Stimulated activated CD4-positive, alpha-beta T cell treated with anti-CD3 and anti-CD28 coated beads, Interleukin-1b, Interleukin-23, amount 100 ng/mL, for 48 hours (primary cell): ENCODE measurements at places on chromosomes 16 and 17.

- no peak for DNase-seq
Observed at GRCh38 chr17:55900188-55900587, 149.3 kb downstream of the PCTP start.

GRCh38 chr16:72927199-72928089 is 120.5 kb downstream of the ZFHX3 start:
- DNase-seq: no peak

GRCh38 chr16:8996891-8997290 is 33.2 kb upstream of the USP7 start:
- no peak for DNase-seq

DNA sequence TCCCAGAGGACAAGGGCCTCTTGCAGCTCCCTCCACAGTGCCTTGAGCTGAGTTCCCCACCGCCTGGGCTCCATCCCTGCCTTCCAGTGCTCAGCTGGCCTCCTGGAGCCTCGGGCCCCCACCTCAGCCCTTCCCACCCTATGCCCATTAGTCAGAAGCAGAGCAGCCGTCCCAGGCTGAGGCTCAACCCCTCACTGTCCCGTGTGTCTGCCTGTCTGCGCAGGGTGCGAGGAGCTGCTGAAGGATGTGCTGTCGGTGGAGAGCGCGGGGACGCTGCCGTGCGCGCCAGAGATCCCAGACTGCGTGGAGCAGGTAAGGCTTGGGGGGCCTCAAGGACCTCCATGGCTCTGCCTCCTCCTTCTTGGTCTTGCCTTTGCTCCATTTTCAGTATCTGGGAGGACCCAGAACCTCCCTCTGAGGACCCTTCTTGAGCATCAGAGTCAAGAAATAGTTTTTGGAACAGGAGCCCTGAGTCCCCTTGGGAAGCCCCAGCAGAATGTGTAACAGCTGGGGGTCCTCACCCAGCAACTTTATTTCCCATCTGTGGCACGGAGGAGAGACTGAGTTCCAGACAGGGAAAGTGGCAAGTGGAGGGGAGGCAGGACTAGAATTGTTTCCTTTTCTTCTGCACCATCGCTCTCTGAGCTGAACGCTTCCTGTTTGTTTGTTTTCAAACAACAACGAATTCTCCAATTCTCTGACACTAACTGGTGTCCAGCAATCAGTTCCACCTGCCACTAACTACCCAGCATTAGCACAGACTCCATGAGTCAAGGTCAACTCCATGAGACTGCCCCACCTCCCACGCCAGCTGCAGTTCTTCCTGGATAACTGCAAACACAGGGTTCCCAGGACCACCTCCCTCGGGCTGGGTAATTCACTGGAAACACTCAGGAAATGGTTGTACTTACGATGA is 42.6 kb downstream of the RAB11FIP4 start:
- DNase-seq: no peak
